ENCODE measurements at places on chromosomes 3 and 15.

DNA sequence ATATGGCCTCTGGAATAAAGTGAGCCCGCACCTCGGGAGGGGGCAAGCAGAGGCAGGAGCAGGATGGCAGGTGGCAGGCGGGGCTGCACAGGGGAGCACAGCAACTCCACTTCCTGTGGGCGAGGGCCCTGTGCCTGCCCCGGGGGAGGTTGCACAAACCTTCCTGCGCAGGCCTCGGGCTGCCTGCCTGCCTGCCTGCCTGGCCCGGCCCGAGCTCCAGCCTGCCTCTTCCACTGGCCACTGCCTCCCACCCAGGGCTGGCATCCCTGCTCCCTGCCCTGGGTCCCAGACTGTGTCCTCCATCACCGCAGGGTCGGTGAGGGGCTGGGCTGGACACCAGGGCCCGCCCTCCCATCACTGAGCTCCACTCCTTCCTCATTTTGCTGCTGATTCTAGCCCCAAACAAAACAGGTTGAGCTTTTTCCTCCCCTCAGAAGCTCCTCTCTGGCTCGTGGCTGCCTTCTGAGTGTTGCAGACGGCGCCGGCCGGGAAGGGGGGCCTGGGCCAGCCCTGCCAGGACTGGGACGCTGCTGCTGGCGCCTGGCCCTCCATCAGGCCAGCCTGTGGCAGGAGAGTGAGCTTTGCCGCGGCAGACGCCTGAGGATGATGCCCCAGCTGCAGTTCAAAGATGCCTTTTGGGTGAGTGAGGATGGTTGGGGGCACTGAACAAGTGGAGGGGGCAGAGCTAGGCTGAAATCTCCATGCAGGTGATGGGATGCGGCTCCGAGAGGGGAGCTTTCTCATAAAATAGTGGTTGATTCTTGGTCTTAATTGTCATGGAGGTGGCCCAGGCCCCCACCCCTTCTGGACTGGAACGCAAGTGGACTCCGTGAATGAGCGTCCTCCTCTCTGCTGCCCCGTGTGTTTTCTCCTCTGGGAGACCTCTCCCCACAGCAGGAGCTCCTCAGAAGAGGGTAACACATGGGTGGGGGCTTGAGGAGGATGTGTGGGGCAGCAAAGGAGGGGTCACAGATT is at the start of gene PSTPIP1:
Gene PSTPIP1 (plus strand): TSS at position 156 of the 975 bp plus-strand sequence. CDS start 448 bp downstream, at position 604.
- no peak for DNase-seq

DNA sequence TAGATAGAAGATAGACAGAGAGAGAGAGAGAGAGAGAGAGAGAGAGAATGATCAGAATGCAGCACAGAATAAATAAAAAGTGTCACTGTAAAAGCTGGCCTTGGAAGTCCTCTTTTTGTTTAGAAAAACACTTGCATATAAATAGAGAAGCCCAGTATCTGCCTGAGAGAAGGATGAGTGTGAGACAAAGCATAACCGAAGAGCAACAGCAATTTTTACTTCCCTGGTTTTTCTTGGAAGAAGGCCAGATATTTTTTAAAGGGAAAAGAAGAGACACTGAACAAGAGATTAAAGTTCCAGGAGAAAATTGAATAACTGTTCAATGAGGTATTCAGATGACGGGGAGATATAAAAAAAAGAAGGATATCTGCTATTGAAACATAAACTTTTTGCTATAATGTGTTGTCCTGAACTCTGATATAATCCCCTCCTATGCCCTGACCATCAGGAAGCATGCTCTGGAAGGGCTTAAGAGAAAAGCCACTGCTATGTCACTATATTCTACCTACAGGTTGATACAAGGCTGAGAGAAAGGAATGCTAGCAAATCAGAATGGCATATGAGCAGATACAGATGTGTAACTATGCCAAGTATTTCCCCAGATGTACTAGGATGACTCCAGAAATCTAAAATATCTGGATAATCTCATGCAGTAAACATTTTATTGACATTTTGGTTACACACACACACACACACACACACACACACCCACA is 358.9 kb downstream of the RBMS3 start:
- DNase-seq, result no peak

- no peak for DNase-seq
Measured at GRCh38 chr15:39357480-39358268, 223.2 kb upstream of the THBS1 start.

DNA sequence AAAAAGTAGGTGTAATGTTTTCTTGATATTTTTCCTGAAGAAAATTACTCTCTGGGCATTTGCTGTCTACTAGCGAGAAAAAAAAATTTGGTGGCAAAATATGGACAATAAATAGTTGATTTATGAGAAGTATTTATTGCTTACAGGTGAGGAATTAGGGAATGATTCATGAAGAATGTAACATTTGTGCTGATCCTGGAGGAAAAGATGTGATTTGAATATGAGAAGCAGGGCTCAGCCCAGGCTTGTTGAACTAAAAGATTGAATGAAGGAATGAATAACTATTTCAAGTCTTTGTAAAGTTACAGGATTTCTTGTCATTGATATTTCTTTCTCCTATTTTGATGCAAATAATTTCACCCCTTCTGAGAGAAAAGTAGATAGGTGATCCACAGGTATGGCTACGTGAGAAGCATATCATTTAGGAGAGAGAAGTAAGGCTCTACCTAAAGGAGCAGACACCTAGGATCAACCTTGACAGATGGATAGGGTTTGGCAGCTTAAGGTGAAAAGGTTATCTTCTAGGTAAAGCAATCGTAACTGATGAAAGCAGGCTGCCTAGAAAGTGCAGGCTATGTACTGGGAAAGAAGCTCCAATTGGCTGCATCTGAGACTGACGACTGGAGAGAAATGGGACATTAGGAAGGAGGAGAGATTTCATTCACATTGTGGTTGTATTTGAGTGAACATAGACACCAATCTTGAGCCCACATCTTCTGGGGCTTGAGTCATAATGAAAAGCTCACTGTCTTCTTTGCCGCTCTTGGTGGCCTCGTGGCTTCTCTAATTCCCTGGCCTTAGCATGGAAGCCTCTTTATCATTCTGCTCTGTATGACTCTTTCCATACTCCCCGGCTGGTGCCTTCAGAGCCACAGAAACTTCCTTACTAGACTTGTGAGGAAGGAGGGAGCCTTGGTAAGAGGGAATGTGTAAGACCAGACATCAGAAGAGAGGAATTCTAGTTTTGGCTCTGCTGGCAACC is 106.5 kb downstream of the P3H2 start:
- DNase-seq, result no peak

DNA sequence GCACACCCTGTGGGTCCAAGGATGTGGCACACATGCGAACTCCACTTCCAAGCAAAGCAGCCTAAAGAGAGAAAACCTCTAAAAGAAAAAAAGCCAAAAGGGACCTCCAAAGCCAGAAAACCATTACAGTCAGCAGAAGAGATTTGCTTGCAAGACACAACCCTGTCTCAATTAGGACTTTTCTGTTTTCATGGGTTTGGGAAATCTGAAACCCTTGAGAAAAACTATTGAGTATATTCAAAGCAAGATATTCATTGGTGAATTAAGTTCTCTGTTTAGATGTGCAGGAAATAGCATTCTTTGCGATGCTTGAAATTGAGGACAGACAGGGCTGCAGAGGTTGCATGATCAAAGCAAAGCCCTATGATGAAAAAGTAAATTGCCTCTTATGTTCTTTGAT is 10.2 kb upstream of the LDHAL6B start:
- DNase-seq, result no peak

All from pulmonary artery endothelial cell (primary cell).